ENCODE measurements at places on chromosomes 3 and 15.

- DNase-seq = no peak
Observed at GRCh38 chr15:101614001-101614585, 38.1 kb downstream of the TM2D3 start.

- no peak for DNase-seq
Observed at GRCh38 chr3:98199020-98199419, 32.5 kb downstream of the OR5H15 start.

DNA sequence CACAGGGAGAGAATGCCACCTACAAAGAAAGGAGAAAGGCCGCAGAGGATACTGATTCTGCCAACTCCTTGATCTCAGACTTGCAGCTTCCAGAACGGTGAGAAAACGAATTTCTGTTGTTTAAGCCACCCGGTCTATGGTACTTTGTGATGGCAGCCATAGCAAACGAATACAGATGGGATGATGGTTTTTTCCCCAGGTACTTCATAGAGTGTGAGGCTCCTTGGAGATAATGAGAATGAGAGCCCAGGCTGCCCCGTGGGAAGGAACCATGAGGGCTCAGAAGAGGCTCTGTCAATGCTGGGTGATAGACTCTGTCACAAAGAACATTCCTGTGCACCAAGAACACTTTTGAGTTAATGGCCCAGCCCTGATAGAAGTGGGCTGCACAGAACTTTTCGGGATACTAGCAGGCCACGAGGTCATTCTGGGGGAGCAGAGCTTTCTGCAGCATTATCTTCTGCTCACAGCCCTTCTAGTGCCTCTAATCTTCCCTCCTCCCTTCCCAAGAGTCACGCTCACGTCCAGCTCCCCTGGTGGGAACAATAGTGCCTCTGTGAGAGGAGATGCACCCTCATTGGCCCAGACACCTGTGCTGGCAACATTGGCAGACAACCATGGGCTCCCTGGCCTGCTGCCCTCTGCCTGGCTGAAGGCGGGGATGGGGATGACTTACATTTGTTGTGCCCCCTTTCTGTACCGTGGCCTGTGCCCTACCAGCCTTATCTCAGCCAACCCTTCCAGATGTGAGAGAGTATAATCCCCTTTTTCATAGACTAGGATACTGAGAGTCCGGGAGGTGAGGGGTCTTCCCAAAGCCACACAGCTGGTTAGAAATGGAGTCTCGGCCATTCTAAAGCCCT is 5.2 kb upstream of the RLBP1 start:
- no peak for DNase-seq

GRCh38 chr3:66554178-66554577 is 53.4 kb upstream of the LRIG1 start:
- DNase-seq = no peak

DNA sequence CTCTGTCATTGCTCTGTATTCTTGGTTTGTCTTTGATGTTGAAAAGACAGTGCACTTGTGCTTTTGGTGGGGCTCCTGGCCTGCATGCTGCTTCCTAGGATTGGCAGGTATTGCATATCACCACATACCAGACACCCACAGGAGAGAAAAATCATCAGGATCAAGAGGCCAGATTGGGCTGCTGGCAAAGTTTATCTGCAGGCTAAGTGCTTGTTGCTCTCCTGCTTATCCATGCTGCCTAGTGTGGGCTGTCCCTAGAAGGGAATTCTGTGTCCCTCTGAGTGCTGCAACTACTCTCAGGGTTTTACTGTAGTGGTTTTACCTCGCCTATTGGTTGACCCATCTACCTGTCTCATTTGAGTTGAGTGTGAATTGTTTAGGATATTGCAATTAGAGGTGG is 833 bp upstream of the SLC22A13 start:
- DNase-seq = no peak

GRCh38 chr15:86558252-86558651 is 478.6 kb downstream of the AGBL1 start:
- no peak for DNase-seq

GRCh38 chr3:155217591-155217990 is 75.9 kb downstream of the STRIT1 start:
- no peak for DNase-seq

- DNase-seq = no peak
Observed at GRCh38 chr3:126431103-126431534, 36.4 kb downstream of the CFAP100 start.

DNA sequence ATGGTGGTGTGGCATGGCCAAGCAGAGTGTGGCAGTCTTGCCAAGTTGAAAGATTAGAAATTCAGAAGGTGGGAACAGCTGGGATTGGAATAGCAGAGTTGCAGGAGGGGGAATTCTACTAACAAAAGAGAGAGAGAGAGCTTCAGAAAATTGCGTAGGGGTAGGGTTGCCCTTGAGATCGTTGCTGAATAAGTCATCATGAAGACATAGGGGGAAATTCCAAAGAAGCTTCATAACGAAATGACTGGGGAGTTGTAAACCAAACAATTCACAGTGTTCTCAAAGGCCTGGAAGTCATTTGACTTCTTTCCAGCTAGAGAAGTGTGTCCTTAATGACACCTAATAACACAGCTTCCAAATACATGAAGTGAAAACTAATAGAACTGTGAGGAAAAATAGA is 26.3 kb upstream of the TIPARP start:
- DNase-seq = no peak

DNA sequence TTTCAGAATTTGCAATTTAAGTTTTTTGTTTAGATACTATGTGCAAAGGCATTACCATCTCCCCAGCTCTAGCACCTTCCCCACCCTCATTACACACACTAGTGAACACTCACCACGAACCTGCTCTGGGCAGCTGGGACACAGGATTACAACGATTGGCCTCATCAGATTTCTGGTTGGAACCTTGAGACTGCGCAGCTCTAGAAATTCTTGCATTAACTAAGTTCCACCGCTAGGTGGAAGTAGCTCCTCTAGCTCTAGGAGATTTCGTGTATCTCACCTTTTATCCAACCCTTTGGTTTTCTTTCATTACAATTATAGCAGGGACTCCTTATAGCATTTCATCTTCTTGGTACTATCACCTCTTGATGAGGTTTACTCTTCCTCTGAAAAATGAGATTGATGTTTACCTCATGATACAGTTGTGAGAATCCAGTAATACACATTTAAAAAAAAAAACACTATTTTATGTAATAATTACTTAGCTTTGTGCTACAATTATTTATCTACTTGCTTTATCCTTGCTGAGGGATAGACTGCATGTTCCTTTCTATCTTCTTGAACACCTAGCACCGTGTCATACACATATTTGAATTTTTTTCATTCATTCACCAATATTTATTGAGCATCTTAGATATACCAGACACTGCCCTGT is 28.7 kb upstream of the PLOD2 start:
- DNase-seq = no peak

- no peak for DNase-seq
Observed at GRCh38 chr3:90221900-90222299, 1114.5 kb downstream of the EPHA3 start.

- DNase-seq = no peak
Observed at GRCh38 chr3:24137334-24137733, 192.2 kb downstream of the NR1D2 start.

GRCh38 chr15:61731099-61731498 is 329.1 kb downstream of the VPS13C start:
- no peak for DNase-seq

GRCh38 chr3:52094571-52095485 is 38.5 kb upstream of the DUSP7 start:
- no peak for DNase-seq

DNA sequence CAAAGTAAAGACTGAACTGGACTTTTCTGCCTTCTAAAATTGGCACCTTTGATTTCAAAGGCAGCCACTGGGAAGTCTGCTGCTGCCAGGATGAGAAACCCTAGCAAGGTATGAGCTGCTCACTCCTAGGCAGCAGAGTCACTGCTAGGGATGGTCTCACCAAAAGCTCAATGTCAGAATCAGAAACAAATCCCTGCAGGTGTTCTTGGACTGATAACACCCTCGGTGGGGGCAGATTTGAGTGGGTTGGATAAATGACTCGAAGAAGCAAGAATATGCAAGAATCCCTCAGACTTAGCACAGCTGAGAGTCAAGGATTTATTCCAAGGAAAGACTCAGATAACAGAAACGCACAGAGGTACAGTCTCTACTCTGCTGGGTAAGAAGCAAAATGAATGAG is 90.4 kb downstream of the PRICKLE2 start:
- no peak for DNase-seq

DNA sequence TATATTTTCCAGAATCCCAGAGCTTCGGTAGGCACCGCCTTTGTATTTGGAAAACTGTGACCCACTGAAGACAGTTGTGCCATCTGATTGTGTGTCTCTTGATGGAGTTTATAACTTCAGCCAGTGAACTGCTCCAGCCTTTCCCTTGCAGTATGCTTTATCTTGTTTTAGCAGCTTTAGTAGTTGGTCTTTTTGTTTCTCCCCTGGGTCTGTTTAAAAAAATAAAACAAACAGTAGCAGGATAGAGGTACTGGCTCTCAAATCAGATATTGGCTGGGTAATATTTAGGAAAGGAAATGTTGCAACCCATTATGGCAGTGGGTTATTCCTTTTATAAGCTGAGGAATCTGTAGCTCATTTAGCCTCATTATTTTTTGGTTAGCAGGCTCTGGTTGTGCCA is 151.5 kb upstream of the BFSP2 start:
- DNase-seq = no peak

DNA sequence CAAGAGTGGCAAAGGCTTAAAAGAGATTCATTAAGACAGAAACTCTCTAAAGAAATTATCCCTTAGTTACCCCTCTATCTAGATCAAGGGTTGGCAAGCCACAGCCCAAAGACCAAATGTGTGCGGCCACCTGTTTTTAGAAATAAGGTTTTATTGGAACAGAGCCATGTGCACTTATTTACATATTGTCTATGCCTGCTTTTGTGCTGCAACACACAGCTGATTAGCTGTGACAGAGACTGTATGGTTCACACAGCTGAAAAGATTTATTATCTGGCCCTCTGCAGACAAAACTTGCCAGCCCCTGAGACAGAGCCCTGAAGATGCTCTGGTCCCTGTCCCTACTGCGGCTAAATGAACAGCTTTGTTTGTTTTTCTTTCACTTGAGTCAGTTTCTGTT is 88.1 kb downstream of the ADAMTS9 start:
- DNase-seq = no peak

DNA sequence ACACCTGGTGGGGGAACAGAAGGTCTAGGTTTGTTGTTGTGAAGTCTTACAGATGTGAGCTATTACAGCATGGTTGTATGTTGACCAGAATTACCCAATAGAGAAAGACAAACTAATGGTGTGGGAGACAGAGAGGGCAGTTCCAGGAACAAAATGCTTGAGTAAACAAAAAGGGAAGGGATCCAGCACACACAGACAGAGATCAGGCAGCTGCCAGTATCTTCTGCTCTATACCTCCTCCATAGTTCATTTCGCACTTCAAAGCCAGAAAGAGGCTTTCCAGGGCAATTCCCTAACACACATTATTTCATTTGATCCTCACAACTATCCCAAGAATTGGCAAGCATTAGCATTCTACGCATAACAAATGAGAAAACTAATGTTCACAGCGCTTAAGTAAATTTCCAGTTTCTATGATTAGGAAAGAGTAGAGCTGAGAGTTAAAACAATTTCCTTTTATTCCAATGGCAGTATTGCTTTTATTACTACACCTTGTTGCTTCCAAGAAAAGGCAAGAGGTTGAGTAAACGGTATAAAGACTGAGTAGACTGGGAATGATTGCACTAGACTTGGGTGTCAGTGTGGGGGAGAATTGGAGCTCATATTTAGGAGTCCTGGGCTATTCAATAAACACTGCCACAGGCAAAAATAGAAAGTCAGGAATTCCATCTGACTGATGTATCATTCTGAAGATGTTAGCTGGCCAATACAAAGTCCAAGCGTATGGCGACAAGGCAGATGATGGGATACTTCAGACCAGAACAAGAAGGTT is 39.7 kb upstream of the ZNF280D start:
- no peak for DNase-seq

DNA sequence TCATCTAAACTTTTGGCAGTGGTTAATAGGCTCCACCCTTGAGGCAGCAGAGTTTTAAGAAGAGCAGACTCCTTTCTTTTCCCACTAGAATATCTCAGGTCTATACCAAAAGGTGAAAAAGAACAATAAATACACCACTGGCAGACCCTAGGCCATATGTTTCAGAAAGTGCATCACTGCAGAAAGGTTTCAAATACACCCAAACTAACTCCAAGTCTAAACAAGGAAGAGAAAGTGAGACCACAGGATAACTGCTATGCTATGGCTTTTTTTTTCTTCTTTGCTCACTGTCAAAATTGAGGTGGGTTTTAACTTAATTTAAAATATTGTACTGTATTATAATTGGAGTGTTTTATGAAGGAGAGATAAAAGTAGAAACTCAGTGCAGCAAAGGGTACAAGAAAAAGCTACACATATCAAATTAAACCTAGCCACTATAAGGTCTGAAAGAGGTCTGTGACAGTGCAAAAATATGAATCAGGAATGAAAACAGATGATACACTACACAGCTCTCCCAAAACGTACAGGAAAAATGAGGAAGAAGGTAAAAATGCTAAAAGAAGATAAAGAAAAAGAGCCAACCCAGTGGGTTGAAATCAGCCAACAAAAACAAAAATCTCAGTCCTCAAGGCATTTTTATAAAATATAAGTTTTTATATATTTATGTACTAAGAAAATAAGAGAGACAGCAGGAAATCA is 8.4 kb downstream of the SNX4 start:
- DNase-seq = no peak

DNA sequence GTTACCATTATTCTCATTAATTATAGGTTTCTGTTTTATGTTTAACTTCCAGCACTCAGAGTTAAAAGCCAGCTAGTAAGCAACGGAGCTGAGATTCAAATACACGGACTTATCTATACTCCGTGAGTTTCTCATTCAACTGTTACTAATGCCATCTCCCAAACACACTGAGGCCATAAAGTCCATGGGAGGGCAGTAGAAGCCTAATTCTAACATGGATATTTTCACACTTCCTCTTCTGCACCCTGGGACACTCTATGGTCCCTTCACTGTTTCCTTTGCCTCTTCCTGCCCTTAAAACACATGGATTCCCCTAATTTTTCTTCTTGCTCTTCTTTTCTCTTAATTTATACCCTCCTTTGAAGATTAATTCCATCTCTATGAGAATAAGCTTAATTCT is 245.0 kb downstream of the KLF13 start:
- no peak for DNase-seq

- DNase-seq = no peak
Observed at GRCh38 chr15:77620297-77620696, 12.4 kb downstream of the LINGO1 start.

- DNase-seq = no peak
Observed at GRCh38 chr3:196667056-196667825, 27.7 kb downstream of the NRROS start.

DNA sequence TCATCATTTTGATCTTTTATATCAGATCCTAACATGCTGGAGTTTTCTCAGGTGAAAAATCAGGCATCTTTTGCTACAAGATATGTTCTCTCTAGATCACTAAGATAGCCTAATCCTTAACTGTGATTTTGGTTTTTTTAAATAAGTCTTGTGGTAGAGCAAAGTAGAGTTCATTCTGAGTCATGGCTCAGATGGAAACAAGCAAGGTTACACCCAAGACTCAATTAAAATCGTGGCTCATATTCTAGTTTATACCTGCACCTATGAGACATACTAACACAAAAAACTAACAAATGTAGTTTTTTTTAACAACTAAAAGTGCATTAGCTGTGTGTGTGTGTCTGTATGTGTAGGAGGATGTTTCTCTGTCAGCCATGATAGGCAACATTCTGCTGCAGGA is 428.2 kb downstream of the NLGN1 start:
- DNase-seq = no peak

- DNase-seq = no peak
Observed at GRCh38 chr15:60235951-60236710, 161.7 kb downstream of the ANXA2 start.

Data from activated T-cell treated with anti-CD3 and anti-CD28 coated beads for 1 hour (primary cell).